Inflammatory macrophage treated with lipopolysaccharide for 4 hours (primary cell): ENCODE measurements at places on chromosomes 4 and X.

GRCh38 chr4:39494354-39494753 lies 32.9 kb downstream of the UGDH start:
- no peak for DNase-seq

GRCh38 chr4:1684506-1685234 lies 557 bp upstream of the FAM53A start:
- DNase-seq, result no peak

GRCh38 chrX:73562984-73563737 lies at the start of gene CHIC1:
CHIC1 (plus strand) TSS chrX:73563197; CDS start chrX:73563285, 88 bp downstream.
- DNase-seq, result peak; percentile 2

DNA sequence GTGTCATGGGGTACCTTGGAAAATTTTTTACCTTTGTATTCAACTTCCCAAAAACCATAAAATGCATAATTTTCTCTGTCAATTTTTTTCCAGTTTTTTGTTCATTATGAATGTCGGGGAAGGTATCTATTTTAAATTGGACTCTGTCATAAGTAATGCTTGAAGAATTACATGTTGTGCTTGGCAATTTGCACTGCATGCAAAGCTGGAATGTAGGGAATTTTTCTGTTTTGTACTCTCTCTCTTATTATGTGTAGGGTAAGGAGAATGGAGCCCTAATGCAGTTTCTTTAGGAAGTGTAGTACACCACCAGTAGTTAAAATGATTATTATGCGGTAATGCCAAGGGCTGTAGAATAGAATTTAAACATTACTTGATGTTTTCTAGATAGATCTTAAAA lies 137.7 kb upstream of the LIMCH1 start:
- DNase-seq, result no peak

DNA sequence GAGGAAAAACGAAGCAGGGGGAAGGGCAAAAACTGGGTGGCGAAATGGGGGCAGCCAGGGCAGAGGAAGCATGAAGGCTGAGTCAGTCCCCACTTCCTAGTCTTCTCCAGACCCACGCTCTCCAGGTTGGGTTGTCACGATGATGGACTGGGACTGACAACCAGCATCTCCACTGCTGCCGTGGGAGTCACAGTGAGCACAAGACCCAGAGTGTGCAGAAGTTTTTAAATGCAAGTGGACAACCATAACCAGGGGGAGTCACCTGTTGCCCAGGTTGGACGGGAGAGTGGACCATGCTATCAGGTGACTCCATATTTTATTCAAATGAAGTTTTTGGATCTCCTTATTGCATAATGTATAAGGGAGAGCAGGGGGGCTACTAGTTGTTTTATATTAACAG lies 511.4 kb upstream of the ZFP42 start:
- DNase-seq, result no peak

DNA sequence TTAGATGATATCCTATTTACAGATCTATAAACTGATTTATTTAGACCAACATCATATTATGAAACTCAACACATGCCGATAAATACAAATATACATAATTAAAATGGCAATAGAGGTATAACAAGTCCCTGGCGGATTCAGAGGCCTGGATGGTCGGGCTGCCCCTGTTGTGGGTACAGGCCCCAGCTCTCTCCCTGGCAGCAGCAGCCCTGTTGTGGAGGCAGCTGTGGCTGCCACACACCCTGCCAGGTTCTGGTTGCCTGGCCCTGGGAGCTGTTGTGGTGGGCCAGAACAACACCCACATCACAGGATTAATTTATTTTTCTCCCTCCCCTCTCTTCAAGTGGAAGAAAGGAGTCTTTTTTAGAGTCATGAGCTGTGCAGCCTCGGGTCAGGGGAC lies 12.1 kb upstream of the TCEAL2 start:
- DNase-seq, result no peak

DNA sequence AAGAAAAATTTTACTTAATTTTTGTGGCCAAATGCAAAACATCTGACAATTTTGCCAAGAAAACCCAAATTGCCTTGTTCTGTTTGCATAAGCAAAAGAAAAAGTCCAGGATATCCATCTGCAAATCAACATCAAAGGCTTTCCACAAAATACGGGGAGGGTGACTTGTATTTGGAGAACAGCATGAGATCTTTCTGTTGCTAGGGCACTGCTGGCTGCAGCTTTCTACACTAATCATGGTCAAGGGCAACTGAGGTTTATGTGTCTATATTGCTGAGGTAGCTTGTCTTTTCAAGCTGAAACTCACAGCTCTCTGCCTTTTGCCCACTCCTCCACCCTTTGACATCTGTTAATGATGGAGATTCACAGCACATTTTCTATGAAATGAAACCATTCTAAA lies 389.1 kb downstream of the NKX6-1 start:
- DNase-seq, result no peak

DNA sequence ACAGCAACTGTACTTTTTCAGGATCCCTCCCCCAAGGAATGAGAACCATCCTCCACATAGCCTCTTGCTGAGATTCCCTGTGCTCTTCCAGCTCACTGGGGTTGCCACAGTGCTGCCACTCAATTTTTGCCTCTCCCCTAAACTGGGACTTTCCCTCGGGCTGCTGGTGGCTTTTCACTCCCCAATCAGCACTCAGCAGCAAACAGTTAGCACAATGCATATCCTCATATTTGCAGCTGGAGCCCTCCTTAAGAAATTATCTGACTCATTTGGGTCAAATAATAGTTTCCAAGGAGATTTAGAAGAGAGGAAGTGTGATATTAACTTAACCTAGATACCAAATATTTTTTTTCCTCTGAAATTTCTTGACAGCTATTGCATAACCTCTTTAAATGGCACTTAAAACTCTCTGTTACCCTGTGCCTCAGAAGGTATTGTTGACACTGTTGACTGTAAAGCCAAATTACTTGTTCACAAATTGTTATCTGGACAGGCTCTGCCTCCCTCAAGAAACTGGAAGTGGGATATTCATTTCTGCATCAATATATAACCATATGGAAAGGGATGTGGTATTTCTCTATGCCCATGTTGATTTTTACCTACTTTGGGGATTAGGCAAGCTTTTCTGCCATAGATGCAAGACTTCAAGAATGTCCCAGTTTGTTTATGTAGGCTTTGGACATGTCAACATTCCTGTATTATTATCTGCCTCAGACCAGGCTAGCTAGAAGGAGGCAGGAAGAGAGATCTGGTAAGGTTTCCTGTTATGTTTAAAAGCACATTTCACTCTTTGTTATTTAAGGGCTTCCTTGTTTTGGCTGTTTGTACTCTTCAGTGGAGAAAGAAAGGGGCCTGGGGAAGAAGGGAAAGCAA lies 58.0 kb downstream of the SEPTIN11 start:
- peak; percentile 90 for DNase-seq

DNA sequence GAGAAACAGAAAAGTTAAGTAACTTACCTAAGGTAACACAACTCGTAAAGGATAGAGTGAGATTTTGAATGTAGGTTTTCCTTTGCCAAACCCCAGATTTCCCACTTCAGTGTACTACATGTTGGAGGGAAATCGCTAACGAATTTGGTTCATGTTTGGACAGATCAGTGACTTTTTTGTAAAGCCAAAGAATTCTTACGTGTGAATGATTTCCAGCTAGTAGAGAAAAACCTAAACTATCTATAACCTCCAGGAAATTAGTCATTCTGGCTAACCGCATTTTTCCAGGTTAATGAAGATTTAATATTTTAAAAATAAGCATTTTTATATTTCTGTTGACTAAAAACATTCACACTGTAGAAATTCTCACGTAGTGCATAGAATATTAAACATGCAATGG lies 7.2 kb downstream of the TENM3 start:
- no peak for DNase-seq

GRCh38 chr4:137640156-137640837 lies 108.0 kb upstream of the PCDH18 start:
- no peak for DNase-seq

DNA sequence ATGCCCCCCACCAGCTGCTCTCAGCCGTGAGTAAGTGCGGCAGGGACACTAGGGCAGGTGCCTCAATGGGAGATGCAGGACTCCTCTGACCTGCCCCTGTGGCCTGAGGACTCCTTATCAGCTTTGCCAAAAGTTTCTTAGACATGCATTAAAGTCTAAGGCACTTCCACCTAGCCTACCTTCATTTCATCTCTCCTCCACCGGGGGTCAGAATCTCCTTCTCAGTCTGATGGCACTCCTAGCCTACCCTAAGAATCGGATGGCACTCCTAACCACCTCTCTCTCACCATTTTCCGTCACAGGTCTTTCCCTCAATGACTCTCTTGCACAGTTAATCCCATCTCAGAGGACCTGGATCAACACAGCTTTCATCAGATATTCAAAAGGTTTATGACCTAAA lies 85.9 kb downstream of the OTC start:
- DNase-seq, result no peak

GRCh38 chrX:35919536-35920309 lies at the start of gene CFAP47:
CFAP47 (plus strand) TSS chrX:35919734; CDS start chrX:35919800, 66 bp downstream.
- DNase-seq, result no peak

DNA sequence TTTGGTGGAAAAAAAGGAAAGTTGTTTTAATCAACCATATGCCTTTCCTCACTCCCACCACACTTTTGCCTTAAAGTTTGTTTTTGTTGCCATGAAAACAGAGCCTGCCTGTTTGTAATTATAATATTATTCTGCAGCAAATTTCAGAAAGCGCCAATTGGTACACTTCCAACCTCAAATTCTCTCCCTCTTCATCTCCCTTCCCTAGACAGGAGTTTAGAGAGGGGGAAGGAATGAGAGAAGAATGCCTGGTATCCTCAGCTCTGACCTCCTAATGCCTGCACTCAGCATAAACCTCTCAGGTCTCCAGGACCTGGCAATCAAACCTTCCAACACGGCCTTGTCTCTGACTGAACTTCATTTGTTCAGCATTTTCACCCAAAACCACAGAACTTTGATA lies 138.4 kb upstream of the HCCS start:
- no peak for DNase-seq

DNA sequence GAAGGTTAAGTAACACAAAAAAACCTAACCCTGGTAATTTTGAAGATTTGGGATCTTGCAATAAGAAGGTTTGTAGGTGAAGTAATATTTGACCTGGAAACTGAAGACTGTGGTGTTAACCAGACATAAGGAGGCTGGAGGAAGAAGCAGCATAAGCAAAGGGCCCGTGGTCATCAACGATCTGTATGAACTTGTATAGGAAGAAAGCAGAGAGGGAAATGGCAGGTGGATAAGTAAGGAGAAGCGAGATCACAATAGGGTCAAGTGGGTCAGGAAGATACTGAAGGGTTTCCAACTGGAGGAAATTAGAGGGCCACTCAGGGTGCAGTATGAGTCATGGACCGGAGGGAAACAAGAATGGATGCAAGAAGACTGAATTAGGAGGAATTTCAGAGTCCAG lies 103.8 kb upstream of the SORBS2 start:
- DNase-seq, result no peak

GRCh38 chr4:166658585-166658984 lies 575.7 kb downstream of the SPOCK3 start:
- DNase-seq, result no peak

DNA sequence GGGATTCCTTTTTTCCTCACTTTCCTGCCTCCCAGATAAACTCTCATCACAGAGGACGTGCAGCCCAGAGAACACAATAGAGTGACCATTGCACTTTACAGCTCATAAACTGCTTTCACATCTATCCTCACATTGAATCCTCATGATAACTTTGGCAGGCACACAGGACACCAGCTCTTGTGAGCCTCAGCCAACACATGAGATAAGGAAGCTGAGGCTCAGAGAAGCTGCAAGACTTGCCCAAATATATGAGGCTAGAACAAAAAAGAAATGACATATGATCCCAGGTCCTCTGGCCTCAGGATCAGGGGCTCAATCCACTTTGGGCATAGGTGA lies 85.0 kb upstream of the CPEB2 start:
- no peak for DNase-seq

DNA sequence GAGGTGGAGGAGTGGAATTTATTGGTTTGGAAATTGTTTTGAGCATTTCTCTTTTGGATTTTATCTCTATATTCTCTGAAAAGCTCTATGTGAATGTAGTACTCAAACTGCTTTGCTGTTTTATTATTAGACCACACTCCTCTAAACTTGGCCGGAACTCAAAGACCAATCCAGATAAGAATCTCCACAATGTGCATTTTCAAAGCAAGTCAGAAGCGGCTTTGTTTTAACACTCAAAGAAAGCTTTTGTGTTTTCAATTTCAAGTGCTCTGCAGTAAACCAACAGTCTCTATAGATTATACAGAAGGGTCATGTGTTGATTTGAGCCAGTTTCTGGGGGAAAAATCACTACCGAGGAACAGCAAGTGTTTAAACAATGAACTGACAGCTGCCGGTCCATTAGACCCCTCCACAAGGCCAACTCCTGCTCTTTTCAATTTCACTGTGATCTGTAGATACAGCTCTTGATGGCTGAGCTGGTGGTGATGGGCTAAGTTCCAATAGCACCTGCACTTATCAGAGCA lies 79.4 kb downstream of the FTHL17 start:
- DNase-seq, result no peak

GRCh38 chr4:14272206-14272605 lies 644.7 kb upstream of the BOD1L1 start:
- peak; percentile 10 for DNase-seq

GRCh38 chr4:36094995-36095394 lies 149.3 kb downstream of the ARAP2 start:
- no peak for DNase-seq

- DNase-seq, result no peak
These were observed 6.7 kb downstream of the SHISA3 start for GRCh38 chr4:42404001-42404400.

GRCh38 chr4:39814403-39815185 lies 116.7 kb downstream of the UBE2K start:
- DNase-seq, result no peak

GRCh38 chr4:48727666-48728459 lies 52.2 kb downstream of the FRYL start:
- no peak for DNase-seq

DNA sequence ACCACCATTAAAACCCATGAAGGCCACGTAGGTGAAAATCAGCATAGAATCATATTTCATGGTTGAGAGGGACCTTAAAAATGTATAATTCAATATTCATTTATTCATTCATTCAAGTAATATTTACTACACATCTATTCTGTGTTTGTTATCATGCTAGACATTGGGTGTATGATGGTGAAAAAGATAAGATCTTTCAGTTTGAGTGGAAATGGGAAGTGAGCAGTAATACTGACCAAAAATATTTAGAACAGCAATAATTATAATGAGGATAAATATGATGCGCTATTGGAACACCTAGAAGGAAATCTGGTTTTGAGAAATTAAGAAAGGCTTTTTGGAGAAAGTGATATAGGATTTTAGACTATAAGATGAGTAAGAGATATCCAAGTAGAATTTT lies 28.0 kb downstream of the DKK2 start:
- DNase-seq, result no peak

GRCh38 chrX:131762802-131763234 lies 218.9 kb downstream of the OR13H1 start:
- no peak for DNase-seq

- no peak for DNase-seq
These were observed 34.0 kb downstream of the UTP14A start for GRCh38 chrX:129939986-129940385.

DNA sequence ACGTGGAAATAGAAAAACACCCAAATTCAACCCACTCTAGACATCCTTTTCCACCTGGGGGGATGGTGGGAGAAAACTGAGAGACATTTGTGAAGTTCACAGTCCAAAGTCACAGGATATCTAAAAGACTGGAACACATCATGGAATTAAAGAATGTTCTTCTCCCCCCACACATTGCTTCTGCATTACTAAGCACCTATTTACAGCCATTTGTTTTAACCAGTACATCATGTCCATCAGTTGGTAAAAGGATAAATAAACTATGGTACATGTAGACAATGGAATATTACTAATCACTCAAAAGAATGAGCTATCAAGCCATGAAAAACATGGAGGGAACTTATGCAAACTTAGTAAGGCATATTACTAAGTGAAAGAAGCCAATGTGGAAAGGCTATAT lies 185.5 kb upstream of the ANXA10 start:
- DNase-seq, result no peak
